ENCODE measurements at places on chromosomes 3 and 15. TPM values are rescaled to one million over a fixed set of nuclear protein-coding genes. Genes with fewer than 3 reads are reported as not detected.

GLT8D1 gene
- 7.6 TPM for total RNA-seq

GOLGA6L10 gene
- 1.4 TPM for total RNA-seq

RABL3 gene
- total RNA-seq, result 13.7 TPM

UBE2Q2 gene
- total RNA-seq, result 46.5 TPM

RNU5B-1 gene
- not detected for total RNA-seq

KLHL40 gene
- not detected for total RNA-seq

VILL gene
- 12.4 TPM for total RNA-seq

LRRIQ4 gene
- total RNA-seq, result not detected

Measured in mononuclear cell (primary cell).